ENCODE measurements at places on chromosomes 16 and 17. TPM values are rescaled to one million over a fixed set of nuclear protein-coding genes. Genes with fewer than 3 reads are reported as not detected.

DNA sequence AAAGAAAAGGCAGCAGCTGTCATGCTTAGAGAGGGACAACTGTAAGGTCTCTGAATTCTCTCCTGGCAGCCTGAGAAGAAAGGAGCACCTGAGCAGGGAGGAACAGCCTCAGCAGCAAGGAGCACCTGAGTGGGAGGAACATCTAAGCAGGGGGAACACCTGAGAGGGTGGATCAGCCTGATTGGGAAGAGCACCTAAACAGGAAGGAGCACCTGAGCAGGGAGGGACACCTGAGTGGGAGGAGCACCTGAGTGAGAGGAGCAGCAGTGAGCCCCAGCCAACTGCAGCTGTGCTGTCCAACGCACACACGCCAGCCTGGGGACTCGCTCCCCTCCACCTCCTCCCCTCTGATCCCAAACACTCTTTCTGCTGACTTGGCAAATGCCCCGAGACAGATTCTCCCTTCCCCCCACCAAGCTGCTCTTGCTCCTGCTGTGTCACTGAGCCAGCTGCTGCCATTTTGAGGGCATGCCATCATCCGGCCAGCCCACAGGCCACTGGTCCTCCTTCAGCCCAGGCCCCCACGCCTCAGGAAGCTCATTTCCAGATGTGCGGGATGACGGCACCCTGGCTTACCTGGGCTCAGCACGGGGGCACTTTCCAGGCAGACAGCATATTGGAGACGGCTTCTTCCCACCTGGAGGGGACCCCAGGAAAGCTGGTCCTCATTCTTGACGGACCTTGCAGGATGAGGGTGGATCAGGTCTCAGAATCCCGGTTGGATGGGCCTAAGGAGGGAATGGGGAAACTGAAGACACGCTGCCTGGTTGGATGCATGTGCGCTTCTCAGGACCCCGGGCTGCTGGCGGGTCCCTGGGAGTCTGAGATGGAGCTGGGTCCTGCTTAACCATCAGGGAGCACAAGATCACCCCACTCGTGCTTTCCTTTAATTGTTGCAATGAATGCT is 57.7 kb upstream of the RBFOX3 start:
- DNase-seq = no peak

DNA sequence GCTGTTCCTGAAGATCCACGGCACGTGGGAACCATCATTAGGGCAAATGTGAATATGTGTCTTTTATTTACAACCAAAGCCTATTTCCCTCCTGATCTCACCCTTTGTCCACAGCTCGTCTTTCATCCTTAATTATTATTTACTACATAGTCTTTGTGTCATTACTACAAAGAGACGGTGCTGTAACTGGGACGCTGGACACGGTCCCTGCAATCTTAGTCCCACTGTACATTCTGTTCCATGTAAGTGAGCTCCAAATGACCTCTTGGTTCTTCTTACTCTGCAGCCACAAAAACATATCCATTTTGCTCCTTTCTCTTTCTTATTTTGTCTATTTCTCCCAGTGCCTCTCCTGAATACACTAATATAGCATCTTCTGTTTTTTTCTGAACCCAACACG is 12.7 kb upstream of the KRT23 start:
- no peak for DNase-seq

- no peak for DNase-seq
These were observed 74.6 kb downstream of the N4BP1 start for GRCh38 chr16:48535369-48535787.

DNA sequence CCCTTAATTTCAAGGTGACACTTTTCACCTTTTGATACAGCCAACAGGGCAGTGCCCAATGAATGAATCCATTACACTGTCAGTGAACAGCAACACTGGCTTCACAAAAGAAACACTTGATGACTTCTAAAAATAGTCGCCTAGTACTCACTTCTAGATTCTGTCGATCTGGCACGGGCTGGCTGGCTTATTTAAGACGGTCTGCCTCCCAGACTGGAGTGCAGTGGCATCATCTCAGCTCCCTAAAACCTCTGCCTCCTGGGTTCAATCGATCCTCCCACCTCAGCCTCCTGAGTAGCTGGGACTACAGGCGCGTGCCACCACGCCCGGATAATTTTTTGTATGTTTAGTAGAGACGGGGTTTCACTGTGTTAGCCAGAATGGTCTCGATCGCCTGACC is 1.9 kb downstream of the NDUFAB1 start:
- no peak for DNase-seq

DNA sequence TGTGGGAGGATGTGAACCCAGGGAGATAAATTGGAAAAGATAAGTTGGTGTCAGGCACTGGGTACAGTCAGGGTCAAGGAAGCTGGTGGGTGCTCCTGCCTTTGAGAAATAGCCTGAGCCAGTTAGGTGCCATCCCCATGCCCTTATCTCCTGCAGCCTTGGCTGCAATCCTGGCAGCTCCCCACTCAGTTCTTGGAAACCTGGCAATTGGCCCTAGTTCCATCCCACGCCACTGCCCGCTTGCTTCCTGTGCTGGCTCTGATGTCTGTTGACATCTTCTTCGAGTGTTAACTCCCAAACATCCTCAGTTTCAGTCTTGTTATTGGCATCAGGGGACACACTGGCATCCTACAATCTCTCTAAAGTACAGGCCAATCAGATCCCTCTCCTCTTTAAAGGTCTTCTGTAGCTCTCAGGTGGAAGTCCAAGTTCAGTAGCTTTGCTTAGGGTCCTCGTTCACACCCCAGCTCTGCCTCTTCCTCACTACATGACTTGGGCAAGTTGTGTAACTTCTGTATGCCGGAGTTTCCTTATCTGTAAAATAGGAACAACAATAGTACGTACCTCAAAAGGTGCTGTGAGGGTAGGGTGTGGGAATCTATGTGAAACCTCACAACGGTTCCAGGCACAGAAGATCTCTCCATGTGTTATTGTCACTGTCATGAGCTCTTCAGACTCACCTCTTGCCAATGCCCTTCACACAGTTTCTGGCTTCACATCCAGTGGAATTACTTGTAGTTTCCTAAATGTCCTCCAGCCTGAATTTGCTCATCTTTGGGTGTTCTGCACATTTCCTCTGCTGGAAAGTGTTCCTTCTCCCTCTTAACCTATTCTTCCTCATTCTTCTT is 13.5 kb upstream of the PRKAR1A start:
- no peak for DNase-seq

- DNase-seq = no peak
These were observed 385.9 kb downstream of the WWOX start for GRCh38 chr16:78485188-78485916.

DNA sequence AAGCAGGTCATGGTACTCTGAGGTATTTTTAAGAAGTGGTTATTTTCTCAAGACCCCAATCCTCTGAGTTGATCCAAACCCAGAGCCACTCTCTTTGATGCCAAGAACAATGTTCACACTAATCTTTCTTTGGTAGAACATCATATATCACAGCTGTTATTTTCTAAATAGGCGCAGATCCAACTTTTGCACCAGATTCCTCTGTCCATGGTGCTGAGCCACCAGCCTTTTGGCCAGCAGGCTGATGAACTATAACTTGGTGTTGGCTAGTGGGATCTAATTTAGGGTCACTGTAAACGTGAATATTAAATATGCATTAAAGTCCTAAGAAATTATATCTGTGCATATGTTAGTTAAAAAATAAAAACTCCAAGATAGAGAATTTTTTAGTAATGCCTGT is 7.0 kb upstream of the ZKSCAN2 start:
- no peak for DNase-seq

GRCh38 chr17:62871291-62871690 is 63.2 kb upstream of the MARCHF10 start:
- no peak for DNase-seq

DNA sequence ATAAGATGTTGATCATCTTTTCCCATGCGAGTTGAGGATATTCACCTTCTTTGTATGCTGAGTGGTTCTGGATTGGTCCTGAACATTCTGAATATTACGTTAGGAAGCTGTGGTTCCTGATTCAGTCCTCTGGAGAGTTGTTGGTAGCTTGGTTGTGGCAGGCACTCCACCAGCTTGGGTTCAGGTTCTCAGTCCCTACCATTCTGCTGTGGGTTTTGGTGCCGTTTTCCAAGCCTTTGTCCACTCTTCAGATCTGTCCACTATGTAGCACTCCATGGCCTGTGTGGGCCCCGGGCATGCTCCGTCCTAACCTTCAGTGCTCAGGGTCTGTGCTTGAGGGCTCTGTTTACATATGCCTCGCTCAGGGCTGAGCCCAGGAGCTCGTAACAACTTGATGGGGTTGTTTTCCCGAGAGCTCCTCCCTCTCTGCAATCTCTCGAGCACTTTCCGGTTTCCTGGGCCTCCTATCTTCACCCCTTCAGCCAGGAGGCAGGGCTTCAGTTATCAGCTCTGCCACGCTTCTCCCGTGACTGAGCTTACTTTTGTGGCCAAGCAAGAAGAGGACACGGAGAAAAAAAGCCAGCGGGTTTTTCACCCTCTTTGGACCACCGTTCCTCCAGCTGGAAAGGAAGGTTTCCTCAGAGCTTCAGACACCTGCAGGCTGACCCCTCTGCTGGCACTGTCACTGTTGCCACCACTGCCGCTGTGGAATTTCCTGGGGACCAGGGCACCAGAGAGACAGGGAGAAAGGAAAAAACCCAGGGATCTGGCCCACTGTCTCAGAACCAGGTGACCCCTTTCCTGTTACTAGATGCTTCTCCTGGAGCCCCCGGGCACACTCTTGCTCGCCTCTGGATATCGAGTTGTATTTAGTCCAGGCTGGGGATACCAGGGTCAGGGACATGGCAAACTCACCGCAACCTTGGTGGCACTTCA is 19.6 kb downstream of the KIAA0513 start:
- DNase-seq = no peak

DNA sequence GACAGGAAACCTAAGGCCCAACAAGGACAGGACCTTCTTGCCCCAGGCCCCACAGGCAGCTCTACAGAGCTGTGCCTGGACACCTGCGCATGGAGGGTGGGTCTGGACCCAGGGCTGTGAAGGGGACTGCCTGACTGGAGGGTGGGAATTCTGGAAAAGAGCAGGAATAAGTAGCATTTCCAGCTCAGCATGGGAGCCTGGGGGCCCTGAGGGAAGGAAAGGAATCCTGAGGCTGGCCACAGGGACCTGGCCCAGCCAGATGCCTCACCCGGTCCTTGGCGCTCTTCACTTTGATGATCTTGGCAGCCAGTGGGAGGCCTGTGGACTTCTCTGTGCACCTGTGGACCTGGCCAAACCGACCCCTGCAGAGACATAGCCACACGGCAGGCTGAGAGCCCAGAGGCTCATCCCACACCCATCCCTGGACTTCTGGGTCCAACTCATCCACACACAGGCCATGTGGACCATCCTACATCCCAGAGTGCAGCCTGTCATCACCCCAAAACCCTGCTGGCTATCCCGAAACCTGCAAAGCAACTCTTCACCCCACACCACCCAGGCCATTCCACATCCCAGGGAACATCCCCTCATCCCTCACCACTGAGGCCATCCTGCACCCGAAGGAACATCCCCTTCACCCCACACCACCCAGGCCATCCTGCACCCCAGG is 18.7 kb downstream of the MYLK3 start:
- no peak for DNase-seq

DNA sequence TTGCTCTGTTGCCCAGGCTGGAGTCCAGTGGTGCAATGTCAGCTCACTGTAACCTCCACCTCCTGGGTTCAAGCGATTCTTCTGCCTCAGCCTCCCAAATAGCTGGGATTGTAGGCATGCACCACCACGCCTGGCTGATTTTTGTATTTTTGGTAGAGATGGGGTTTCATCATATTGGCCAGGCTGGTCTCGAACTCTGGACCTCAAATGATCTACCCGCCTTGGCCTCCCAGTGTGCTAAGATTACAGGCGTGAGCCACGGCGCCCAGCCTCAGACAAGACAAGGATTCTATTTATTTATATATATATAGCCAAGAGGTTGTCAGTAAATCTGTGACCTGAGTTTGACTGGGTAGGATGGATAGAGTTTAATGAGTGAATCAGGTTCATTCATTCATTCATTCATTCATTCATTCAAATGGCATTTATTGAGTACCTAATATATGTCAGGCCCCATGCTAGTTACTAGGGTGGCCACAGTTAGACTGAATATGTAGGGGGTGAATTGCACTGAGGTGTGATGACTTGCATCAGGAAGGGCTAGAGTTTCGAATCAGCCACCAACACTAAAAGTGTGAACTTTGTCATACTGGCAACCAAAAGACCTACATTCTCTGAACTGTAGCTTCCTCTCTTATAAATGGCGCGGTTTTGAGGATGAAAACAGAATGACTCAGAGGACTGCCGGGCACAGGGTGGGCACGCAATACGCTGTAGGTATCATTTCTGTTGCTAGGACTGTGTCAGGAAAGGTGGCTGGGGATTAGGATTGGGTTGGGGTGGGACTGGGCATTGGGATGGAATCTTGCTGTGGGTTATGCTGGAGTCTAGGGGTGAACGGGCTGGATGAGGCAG is 37.8 kb downstream of the ITGAE start:
- DNase-seq = no peak

- DNase-seq = no peak
These were observed 10.6 kb downstream of the ZFHX3 start for GRCh38 chr16:73037331-73037745.

- no peak for DNase-seq
These were observed 17.1 kb downstream of the ANKRD11 start for GRCh38 chr16:89473136-89473712.

- peak; percentile 76 for DNase-seq
These were observed 5.3 kb upstream of the DDX52 start for GRCh38 chr17:37648555-37648954.

- no peak for DNase-seq
These were observed 24.5 kb downstream of the PMP22 start for GRCh38 chr17:15240644-15241043.

GRCh38 chr17:78737332-78737731 is 44.7 kb downstream of the CYTH1 start:
- DNase-seq = no peak

DNA sequence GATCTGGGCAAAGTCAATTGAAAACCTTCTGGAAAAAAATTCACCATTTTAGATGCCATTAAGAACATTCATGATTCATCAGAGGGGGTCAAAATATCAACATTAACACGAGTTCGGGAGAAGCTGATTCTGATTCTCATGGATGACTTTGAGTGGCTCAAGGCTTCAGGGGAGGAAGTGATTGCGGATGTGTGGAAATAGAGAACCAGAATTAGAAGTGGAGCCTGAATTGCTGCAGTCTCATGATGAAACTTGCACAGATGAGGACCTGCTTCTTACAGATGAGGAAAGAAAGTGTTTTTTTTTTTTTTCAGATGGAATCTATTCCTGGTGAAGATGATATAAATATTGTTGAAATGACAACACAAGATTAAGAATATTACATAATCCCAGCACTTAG is 12.9 kb downstream of the ITGAX start:
- DNase-seq = no peak

Gene CDT1
- 11.3 TPM for total RNA-seq

Gene RAPGEFL1
- 3.4 TPM for total RNA-seq

Gene DNAH3
- total RNA-seq = not detected

Gene NOG
- total RNA-seq = 32.8 TPM

Gene DPEP1
- total RNA-seq = 3.1 TPM

Gene SF3B3
- 140 TPM for total RNA-seq

Gene RNF157
- 6.0 TPM for total RNA-seq

Gene USP43
- 12.0 TPM for total RNA-seq

All from kidney epithelial cell (primary cell).